Osteoblast (primary cell): ENCODE measurements at places on chromosomes 4 and X.

GRCh38 chrX:118751950-118752783 lies 24.8 kb downstream of the IL13RA1 start:
- no peak for DNase-seq

DNA sequence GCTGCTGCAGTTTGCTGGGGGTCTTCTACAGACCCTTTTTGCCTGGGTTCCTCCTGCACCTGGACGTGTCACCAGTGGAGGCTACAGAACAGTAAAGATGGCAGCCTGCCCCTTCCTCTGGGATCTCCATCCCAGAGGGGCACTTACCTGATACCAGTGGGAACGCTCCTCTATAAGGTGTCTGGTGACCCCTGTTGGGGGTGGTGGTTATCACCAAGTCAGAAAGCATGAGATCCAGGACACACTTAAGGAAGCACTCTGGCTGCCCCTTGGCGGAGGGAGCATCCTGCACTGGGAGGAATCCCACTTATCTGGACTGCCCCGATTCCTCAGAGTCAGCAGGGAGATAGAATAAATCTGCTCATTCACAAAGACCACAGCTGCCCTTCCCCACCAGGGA lies 218.9 kb upstream of the GALNTL6 start:
- no peak for DNase-seq

DNA sequence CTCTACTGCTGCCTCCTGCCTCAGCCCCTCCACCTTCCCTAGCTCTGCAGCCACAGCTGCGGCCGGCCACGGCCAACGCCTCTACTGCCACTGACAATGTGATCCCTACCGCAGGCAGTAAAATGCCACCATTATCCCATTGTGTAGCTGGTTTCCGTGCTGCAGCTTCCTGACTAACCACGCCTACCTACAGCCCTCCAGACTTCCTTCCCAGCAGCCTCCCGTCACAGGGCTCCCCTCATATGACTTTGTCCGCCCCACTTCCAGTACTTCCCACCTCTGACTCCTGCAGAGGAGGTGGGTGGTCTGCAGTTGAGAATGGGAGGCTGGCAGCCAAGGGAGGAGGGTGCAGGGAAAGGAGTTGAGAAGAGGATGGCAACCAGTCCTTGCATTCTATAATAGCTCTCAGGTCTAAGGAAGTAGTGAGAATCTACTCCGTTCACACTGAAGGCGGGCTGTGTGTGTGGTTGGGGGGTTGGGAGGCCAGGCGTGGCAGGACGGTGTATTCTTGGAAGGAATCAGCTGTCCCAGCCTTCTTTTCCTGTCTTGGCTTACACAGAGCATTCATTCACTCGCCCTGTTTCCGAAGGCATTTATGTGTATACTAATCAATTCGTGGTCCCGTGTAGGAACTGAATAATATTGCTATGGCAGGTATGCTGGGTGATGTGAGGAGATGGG lies 33.1 kb upstream of the USP51 start:
- DNase-seq: no peak

DNA sequence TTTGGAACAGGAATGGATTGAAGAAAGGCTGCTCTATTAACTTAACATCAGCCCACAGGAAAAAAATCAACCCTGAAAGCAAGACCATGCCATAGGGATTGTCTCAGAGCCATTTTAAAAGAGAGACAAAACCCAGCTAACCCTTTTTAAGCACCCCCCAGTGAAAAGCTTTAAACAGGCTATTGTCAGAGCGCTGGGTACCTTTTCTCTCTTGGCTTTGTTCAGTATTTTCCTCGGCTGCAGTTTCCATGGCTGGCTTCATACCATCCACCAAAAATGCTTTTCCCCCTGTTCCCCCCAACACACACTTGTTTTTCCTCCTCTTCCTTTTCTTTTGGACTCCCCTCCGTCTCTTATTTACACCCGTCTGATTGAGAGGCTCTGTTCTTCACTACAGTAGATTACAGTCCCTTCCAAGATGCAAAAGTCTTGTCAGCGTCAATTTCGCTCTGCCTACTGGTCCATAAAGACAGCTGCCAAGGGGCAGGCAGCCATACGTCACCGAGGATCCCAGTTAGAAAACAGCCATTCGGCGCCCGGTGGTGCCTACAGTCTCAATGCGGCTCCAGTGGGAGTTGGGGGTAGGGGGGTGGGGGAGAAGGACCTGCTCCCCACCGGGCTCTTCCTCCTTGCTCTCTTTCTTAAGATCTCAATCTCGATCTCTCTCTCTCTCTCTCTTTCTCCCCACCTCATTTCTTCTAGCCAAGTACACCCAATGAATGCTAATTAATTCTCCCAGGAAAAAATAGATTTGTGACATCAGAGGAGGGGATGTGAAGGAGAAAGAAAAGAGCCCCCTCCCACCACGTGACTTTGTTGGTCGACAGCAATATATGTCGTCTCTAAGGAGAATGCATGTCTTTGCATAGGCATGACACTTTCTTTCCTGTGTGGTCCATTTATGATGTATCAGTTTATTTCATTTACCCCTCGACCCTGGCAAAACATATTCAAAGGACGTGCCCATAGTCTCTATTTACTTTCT lies at the start of gene GPM6B:
Gene GPM6B, minus strand, starts transcription at position 451 of the 985 bp plus-strand sequence. Its CDS starts 189 bp downstream, at position 262.
- no peak for DNase-seq

DNA sequence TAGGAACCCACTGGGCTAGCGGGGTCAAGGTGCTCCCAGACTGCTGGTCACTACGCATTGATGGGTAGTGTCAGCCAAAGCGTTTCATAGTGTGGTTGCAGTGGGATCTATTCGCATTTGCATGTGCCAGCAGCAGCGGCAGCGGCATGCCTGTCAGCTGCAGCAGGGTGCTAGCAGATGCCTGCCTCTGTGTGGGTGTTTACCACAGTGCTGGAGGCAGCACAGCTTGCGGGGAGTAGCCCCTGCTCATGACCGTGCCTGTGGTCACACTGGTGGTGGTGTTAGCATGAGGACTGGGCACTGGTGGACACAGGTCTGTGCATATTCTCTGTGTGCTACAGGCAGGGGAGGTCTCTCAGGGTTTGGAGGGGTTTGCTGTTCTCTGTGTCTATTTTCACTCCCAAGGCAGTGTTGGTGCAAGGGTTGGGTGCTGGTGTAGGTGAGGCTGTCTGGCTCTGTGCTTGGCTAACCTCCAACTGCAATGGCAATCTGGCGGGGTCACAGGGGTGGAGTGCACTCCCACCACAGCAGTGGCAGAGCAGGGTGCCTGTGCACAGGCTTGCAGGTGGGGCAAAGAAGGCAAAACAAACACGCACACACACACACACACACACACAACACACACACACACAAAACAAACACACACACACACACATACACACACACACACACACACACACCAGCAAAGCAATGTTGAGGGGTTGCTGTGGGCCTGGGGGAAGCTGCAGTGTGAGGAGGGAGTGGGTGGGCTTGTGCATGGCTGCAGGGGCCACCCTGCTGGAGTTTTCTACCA lies 184.4 kb downstream of the GLUD2 start:
- no peak for DNase-seq

GRCh38 chr4:95255396-95256107 lies 293.2 kb downstream of the UNC5C start:
- peak; percentile 90 for DNase-seq

DNA sequence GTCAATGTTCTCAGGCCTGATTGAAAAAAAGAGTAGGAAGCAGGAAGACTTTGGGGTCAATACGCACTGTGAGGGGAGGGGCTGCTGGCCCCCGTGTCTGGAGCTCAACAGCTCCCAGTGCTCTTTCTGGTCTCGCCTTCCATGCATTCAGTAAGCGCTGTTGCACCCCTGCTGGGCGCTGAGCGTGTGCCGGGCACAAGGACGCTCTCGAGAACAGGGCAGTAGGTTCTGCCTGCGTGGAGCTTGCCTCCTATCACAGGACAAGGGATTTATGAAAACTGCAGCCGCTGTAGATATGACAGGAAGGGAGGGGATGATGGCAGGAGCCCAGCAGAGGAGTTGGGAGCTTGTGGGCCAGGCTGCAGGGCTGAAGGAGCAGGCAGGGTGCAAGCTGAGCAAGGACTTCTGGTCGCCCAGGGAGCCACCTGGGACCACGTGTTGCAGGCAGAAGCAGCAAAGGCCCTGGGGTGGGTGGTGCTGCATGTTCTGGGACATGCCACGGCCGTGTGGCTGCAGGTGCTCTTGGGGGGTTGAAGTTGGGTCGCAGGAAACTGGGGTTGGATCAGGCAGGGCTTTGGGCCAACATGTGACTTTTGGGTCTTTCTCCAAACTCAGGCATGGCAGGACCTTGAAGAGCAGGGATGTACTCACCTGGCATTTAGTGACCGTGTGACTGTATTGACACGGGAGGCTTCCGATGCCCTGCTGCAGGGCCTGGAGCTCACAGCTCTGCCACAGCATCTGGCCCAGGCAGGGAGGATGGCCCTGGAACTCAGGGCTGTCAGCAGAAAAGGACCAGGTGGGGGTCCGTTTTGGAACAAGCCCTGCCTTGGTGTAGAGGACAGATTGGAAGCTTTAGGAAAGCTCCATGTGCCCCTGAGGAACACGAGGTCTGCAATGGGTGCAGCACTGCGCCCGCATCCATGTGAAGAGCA lies 97.9 kb downstream of the CPZ start:
- DNase-seq: peak; percentile 57

DNA sequence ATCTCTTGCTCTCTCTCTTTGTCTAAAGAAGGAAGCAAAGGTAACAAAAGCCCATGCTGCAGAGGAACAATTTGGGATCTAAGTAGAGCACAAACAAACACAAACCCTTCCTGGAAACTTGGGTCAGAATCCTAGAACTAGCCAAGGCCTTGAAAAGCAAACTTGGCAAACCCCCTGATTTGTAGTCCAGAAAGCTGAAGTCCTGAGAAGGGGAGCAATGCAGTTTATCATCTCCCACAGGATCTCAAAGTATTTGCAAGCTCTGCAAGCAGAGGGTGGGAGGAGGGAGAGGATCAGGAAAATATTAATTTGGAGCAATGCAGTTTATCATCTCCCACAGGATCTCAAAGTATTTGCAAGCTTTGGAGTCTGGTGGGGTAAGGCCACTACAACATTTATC lies 379.5 kb upstream of the FGF13 start:
- DNase-seq: no peak

DNA sequence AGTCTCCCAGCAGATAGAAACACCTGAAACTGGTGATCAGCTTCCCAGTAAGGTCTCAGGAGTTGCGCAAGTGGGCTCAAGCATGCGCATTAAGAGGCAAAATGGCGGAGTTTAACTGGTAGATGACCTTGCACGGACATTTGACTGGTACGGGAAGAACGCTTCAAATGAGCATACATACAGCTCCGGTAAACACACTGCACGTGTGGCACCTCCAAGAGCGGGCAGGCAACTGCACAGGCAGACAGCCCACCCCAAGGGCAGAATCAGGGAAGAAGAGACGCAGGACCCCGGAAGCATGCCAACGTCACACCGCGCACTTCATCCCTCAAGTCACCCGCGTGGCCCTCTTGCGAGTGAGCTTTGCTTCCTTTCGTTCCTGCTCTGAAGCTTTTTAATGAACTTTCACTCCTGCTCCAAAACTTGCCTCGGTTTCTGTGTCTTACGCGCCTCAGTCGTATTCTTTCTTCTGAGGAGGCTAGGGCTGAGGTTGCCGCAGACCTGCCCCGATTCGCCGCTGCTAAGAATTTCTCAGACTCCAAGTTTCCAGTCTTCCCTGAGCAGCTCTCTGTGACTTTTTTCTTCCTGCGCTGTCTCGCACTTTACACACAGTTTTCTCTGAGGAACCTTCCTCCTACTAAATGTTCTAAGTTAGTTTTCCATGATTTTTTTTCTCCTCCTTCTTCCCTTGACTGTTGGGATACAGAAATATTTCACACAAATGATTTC lies 180.7 kb upstream of the ZFP42 start:
- no peak for DNase-seq

DNA sequence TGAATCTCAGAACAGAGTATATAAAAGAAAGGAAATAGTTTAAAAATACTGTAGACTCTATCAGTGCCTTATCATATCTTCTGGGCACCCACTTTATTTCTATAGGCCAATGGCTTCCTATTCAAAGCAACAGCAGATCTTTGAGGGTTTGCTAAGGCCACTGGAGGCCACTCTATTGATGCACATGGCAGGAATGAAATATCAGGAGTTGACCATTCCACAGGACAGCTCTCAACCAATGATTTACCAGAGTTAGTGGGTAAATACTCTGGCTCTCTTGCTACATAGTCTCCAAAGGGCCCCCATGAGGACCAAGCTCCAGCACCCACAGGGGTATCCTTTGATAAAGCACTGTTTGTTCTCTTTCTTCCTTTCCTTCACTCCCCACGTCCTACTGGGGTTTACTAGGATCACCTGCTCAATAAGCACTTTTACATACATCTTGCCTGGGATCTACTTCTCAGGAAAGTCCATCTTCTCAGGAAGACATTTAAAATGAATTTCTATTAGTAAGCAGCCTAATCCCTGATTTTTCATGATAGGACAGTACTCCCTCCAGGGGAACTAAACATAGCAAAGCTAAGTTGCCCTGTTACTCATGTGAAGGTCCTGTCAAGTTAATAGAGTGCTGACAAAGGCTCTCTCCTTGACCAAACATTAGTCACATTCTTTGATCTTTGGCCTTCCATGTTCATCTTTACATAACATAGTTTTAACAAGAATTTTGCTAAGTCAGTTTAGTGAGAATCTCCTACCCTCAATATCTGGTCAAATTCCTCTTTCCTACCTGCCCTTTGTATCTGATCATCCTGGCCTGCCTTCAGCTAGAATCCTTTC lies 459.7 kb downstream of the GRXCR1 start:
- no peak for DNase-seq

- peak; percentile 74 for DNase-seq
These were observed 541.4 kb upstream of the BOD1L1 start for GRCh38 chr4:14168919-14169318.

DNA sequence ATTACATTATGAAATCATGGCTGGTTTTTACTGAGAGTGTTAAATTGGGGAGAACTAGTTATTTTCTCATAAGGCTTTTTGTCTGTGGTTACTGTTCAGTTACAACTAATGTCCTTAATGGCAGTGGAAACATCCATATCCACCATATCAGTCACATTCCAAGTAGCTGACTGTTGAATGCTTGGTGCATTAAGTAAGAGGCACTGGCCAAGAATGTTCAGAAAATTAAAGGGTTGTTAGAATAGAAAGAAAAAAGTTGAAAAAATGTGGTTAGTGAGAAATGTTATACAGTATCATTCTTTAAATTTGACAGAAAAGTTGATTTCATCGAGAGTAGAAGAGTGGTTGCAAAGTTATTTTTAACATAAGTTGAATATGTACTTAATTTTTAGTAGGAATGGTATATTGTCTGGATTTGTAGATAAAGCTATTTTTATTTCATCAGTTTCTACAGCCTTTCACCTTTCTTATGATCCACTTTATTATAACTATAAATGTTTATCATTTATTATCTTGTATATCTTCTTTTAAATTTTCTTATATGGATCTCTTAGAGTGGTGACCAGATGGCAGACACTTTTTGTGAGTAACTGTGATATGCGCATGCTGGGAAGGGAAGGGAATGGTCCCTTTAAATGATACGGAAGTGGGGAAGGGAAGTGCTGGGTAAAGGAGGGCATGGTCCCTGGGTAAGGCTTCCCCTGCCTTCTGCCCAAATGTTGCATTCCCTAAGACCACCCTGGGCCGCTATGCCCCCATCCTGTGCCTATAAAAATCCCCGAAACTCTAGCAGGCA lies 2407.1 kb downstream of the ARAP2 start:
- no peak for DNase-seq

GRCh38 chr4:186592966-186593586 lies 37.7 kb upstream of the MTNR1A start:
- DNase-seq: no peak

- no peak for DNase-seq
These were observed 16.2 kb downstream of the TBC1D9 start for GRCh38 chr4:140739971-140740370.
